Retina (tissue), 1 donor: ENCODE measurements at places on chromosomes 1 and 21.

- no peak for DNase-seq
Observed at GRCh38 chr1:41448821-41449220, 35.7 kb downstream of the EDN2 start.

DNA sequence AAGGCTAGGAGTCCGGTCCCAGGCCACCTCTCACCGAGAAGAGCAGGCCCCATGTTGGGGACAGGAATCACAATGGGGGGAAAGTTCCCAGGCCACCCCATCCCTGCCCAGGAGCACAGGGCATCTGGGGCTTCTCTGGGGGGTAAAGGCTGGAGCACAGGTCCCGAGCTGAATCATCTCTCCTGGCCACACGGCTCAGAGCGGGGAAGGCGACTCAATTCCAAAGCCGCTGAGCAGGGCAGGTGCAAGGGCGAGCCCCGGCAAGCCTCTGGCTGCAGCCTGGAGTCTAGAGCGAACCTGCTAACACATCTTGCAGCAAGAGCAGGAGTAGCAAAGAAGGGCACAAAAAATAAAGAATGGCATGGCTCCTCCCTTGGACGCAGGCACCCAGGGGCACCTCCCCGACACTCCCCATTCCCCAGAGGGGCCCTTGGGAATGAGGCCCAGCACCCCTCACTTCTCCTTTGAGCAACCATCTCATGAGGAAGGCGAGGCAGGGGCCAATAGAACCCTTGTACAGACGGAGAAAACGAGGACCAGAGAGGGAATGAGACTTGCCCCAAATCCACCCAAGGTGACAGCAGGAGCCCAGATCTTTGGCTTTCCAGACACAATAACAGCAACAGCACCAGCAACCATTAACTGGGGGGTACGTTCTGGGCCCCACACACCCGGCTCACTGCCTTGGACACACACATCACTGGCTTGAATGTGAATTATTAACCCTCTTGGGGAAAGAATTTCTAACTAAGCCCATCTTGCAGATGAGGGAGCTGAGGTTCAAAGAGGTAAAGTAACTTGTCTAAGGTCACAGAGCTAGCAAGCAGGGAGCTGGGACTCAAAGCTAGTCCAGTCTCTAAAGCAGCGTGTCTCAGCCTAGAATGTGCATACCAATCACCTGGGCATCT is 20.7 kb upstream of the ALDH4A1 start:
- DNase-seq: no peak

GRCh38 chr1:85090225-85090624 is 41.9 kb upstream of the MCOLN3 start:
- no peak for DNase-seq

GRCh38 chr1:103497404-103497803 is 28.1 kb upstream of the RNPC3 start:
- DNase-seq: no peak

DNA sequence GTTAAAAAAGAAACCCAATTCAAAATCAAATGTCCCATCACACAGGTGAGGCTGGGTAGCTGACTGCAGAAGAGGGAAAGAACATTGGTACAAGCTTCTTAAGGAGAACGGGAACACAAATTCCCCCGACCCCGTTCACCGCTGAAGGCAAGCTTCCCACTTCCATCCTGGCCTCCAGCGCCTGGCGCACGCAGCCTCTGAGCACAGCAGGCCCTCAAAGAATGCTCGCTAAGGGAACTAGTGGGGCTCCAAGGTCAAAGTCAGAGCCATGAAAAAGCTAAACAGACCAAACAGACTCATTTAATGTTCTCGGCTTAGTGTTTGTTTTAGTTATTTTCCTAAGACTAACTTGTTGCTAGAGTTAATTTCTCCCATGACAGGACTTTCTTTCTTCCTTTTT is 63.7 kb downstream of the SIM2 start:
- no peak for DNase-seq
